Articular chondrocyte of knee joint (primary cell): ENCODE measurements at places on chromosomes 3 and 15. TPM values are rescaled to one million over a fixed set of nuclear protein-coding genes. Genes with fewer than 3 reads are reported as not detected.

The LSAMP gene
- total RNA-seq, result 3.2 and 6.5 TPM in 2 replicates

The FLNB gene
- 152 and 176 TPM in 2 replicates for total RNA-seq

The ENTPD3 gene
- total RNA-seq, result 1.4 and 1.7 TPM in 2 replicates

The CYP19A1 gene
- total RNA-seq, result 5.9 and 9.5 TPM in 2 replicates

The TTC23 gene
- total RNA-seq, result 26.9 and 32.6 TPM in 2 replicates

The SENP8 gene
- 3.4 and 5.7 TPM in 2 replicates for total RNA-seq

The GPR176 gene
- total RNA-seq, result 140 and 142 TPM in 2 replicates

The ACTL6A gene
- 38.2 and 47.2 TPM in 2 replicates for total RNA-seq

The SLC6A1 gene
- total RNA-seq, result under 0.01 TPM in 1 of 2 replicates, not detected in the other

The ARID3B gene
- 2.4 and 2.8 TPM in 2 replicates for total RNA-seq

The SNTN gene
- not detected in 2 replicates for total RNA-seq

The RNF168 gene
- 20.8 and 25.0 TPM in 2 replicates for total RNA-seq

The CCR9 gene
- total RNA-seq, result not detected in 2 replicates

The CLRN1 gene
- total RNA-seq, result not detected in 2 replicates

The B3GALNT1 gene
- total RNA-seq, result 34.0 and 53.1 TPM in 2 replicates

The GPR62 gene
- 0.11 and 0.13 TPM in 2 replicates for total RNA-seq

The POU1F1 gene
- not detected in 2 replicates for total RNA-seq

The TIMP4 gene
- total RNA-seq, result 12.2 and 17.6 TPM in 2 replicates

The BSN gene
- total RNA-seq, result 0.22 and 0.26 TPM in 2 replicates

The CYP1A2 gene
- not detected in 2 replicates for total RNA-seq

The SAMMSON gene
- not detected in 2 replicates for total RNA-seq

The CSPG4 gene
- 144 and 158 TPM in 2 replicates for total RNA-seq

The NRG4 gene
- total RNA-seq, result 0.26 TPM in 1 of 2 replicates, not detected in the other

The UCN2 gene
- total RNA-seq, result 0.13 and 0.22 TPM in 2 replicates

The ATP13A4 gene
- 0.26 and 0.54 TPM in 2 replicates for total RNA-seq
